CD4-positive, alpha-beta memory T cell (primary cell): ENCODE measurements at places on chromosomes 4 and X.

DNA sequence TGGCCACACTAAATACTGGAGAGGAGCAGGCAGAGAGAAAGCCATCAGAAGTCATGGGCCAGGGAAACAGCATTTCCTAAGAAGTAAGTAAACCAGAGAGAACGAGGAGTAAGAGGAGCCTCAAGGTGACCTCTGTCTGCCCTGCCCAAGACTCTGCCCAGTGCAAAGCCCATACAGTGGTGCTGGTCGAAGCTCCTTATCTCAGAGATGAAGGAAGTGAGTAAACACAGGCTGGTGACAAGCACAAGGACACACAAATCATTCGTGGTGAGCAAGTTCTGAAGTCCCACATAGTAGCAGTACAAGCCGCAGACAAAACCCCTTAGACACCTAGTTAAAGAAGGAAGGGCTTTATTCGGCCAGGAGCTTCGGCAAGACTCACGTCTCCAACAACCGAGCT lies 62.7 kb downstream of the DCTD start:
- no peak for DNase-seq

GRCh38 chr4:174120446-174121295 lies 162.8 kb downstream of the FBXO8 start:
- peak; percentile 7 for DNase-seq

- no peak for DNase-seq
Observed at GRCh38 chrX:52270453-52271116, 85.9 kb downstream of the MAGED4 start.

DNA sequence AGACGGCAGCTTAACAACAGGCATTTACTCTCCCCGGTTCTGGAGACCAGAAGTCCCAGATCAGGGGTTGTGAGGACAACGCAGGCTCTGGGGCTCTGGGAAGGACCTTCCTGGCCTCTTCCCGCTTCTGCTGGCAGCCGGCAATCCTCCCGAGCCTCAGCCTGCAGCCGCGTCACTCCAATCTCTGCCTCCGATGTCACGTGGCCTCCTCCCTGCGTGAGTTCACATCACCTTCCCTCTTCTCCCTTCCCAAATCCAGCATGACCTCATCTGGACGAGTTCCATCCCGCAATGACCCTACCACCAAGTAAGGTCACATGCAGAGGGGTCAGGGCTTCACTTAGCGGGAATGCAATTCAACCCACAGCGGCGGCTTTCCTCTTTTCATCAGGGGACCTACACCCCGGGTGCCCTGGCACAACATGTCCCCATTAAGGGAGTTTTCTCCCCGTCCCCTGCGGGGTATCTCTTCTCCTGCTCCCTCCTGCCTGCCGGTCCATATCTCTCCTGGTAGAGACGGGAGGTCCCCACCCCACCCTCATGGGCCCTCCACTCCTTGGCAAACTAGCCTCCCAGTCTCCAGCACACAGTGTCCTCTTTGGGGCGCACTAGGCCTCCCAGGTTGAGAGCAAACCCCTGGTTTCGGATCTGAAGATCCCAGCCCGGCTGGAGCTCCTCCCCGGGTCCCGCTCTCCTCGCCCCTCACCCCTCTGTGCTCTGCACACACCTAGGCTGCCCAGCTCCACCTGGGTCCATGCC lies 25.5 kb downstream of the ABLIM2 start:
- DNase-seq, result no peak

DNA sequence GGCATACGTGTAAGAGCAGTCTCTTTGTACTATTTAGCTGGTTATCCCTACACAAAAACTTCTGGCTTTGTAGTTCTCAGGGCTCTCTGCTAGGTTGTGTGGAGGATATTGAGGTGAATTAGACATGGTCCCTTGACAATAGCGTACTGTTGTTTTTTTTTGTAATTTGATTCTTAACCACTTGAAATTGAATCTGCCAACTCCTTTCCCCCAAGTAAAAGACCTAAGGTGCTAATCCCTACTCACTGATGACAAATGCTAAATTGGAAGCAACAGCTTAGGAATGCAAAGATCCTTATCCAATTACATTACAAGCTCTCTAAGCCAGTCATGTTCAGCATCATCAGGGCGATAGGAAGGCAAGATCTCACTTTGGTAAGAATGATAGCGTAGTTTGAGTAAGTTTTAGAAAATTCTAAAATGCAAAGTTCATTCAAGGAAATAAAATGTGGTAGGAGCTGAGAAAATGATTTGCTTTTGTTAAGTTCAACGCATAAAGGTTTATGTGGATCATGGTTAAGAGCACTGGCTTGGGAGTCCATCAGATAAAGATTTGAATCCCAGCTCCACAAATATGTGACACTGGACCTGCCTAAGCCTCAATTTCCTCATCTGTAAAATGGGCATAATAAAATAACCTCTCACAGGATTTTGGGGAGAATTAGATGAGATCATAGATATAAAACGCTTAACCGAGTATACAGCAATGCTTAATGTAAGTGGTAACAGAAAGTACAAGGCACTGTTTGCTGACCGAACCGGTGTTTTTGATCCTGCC lies 39.3 kb downstream of the DOCK11 start:
- no peak for DNase-seq

- no peak for DNase-seq
Observed at GRCh38 chr4:56791316-56791715, 30.2 kb downstream of the SPINK2 start.

- no peak for DNase-seq
Observed at GRCh38 chr4:186808630-186809018, 85.0 kb upstream of the FAT1 start.

DNA sequence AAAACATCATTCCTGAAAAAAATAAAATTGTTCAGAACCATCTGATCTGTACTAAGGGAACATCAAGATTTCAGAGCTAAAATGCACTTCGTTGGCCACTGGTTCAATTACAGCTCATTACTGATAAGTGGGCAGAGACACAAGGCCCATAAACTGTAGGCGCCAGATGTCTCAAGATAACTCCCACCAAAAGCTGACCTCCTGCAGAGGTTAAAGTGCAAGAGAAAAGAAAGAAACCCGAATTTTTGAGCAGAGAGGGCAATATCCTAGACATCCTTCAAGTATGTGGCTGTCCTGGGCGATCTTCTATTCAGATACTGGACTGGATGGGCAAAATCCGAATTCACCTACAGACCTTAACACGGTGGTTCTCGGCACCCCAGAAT lies 660 bp downstream of the GEMIN8 start:
- no peak for DNase-seq

- no peak for DNase-seq
Observed at GRCh38 chr4:142743121-142743825, 102.8 kb downstream of the INPP4B start.

GRCh38 chr4:73871511-73872310 lies 2.5 kb downstream of the CXCL1 start:
- DNase-seq, result no peak
